ENCODE measurements at places on chromosomes 1 and 21.

GRCh38 chr1:164823486-164824279, 264.7 kb downstream of the PBX1 start:
- H3K27me3 ChIP-seq = no peaks in the 10 kb centered on the region
- no peak overlapping the region for H3K4me3 ChIP-seq

- no peaks in the 10 kb centered on the region for H3K4me1 ChIP-seq
- H3K36me3 ChIP-seq = no peaks in the 10 kb centered on the region
- no peak overlapping the region for H3K4me3 ChIP-seq
Measured at GRCh38 chr1:184260382-184260781, 126.4 kb upstream of the C1orf21 start.

- H3K27ac ChIP-seq = no peak overlapping the region
- DNase-seq = no peak
- no peak overlapping the region for H3K4me3 ChIP-seq
- no peaks in the 10 kb centered on the region for H3K27me3 ChIP-seq
Measured at GRCh38 chr21:27818847-27819246, 852.0 kb upstream of the ADAMTS5 start.

GRCh38 chr21:17711896-17712295, 99.2 kb upstream of the BTG3 start:
- no peak overlapping the region for H3K4me3 ChIP-seq
- peaks cover 10% of the 10 kb centered on the region for H3K4me1 ChIP-seq
- no peaks in the 10 kb centered on the region for H3K36me3 ChIP-seq
- DNase-seq = no peak
- no peak overlapping the region for H3K27ac ChIP-seq

GRCh38 chr1:58584082-58584895, 7.2 kb upstream of the TACSTD2 start:
- no peak for DNase-seq
- H3K27ac ChIP-seq = peak overlapping the region; percentile 51
- H3K27me3 ChIP-seq = no peaks in the 10 kb centered on the region
- H3K4me3 ChIP-seq = 0 out of 2 replicates have a peak overlapping the region, but pooled peaks have one; percentile 35
- no peaks in the 10 kb centered on the region for H3K36me3 ChIP-seq
- H3K4me1 ChIP-seq = peaks cover 21% of the 10 kb centered on the region

DNA sequence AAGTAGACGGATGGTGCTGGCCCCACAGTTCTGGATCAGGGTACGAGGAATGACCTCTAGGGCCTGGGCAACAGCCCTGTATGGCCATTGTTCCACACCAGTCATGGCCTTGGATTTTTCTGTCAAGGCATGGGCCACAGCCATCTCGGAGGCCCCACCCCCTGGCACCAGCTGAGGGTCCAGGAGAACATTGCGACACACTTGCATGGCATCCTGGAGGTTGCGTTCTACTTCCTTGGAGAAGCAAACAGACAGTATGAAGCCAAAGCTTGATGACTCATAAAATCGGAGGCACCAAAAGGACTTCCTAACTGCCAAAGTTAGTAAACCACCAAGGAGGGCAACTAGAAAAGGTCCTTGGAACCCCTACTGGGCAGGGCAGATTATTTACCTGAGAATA, 11.9 kb upstream of the VHLL start:
- no peaks in the 10 kb centered on the region for H3K4me1 ChIP-seq
- DNase-seq = no peak
- H3K36me3 ChIP-seq = peaks cover 18% of the 10 kb centered on the region
- H3K27me3 ChIP-seq = no peaks in the 10 kb centered on the region
- H3K27ac ChIP-seq = no peak overlapping the region
- no peak overlapping the region for H3K4me3 ChIP-seq

DNA sequence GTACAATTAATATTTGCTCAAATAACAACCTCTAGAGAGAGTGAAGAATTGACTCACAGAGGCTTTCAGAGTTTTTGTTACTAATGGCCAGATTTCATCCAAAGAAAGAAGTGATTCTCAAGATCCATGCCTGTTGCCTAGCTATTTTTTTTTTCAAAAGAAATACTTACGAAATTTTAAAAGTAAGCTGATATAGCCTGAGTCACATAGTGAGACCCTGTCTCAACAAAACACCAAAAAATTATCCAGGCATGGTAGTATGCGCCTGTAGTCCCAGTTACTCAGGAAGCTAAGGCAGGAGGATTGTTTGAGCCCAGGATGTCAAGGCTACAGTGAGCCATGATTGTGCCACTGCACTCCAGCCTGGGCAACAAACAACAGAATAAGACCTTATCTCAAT, 14.6 kb downstream of the PALMD start:
- H3K4me1 ChIP-seq = no peaks in the 10 kb centered on the region
- no peaks in the 10 kb centered on the region for H3K36me3 ChIP-seq
- no peak overlapping the region for H3K27ac ChIP-seq

DNA sequence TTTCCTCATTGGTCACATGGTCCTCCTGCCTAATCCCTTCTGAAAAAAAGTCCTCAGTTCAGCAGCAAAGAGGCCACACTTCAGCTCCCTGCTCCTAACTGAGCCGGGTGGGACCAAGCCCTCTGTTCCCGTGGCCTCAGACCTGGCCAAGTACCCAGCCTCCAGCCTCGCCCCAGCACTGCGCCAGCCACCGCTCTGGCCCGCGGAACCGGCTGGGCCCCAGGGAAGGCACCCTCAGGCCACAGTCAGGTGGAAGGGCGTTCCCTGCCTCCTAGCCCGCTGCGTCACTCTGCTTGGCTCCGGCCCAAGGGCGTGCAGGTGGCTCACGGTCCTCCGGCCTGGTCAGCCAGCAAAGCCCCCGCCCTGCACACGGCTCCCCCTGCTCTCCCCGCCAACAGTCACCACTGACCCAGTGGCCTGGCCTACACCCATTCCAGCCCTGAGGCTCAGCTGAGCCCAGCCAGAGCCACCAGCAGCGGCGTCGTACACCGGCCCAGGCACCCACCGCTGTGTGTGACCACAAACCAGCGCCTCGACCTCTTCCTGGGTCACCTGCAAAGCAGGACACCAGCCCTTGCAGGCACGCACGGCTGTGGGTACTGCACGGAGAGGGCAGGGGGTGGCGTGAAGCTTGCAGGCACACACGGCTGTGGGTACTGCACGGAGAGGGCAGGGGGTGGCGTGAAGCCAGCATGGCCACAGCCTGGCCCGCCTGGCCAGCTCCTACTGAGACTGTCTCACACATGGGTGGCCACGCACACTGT, 19.4 kb downstream of the NADK start:
- H3K4me1 ChIP-seq = no peaks in the 10 kb centered on the region
- no peaks in the 10 kb centered on the region for H3K27me3 ChIP-seq
- peaks cover 53% of the 10 kb centered on the region for H3K36me3 ChIP-seq
- DNase-seq = no peak
- H3K4me3 ChIP-seq = no peak overlapping the region

DNA sequence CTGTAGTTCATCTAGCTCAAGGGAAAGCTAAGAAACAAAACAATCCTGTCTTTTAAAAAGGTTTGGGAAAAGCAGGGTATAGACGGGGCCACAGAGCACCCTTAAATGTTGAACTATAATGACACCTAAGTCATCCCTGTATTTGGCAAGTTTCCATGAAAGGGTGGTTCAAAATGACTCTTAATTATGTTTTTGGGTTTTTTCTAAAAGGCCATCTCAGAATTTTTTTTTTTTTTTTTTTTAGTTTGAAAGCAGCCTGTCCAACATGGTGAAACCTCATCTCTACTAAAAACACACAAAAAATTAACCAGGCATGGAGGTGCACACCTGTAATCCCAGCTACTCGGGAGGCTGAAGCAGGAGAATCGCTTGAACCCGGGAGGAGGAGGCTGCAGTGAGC, 22.2 kb downstream of the TOMM20 start:
- H3K4me1 ChIP-seq = peaks cover 14% of the 10 kb centered on the region
- no peaks in the 10 kb centered on the region for H3K27me3 ChIP-seq
- H3K27ac ChIP-seq = no peak overlapping the region
- DNase-seq = no peak
- H3K36me3 ChIP-seq = peaks cover 20% of the 10 kb centered on the region
- no peak overlapping the region for H3K4me3 ChIP-seq

- no peak overlapping the region for H3K4me3 ChIP-seq
- no peak overlapping the region for H3K27ac ChIP-seq
- peaks cover 5% of the 10 kb centered on the region for H3K27me3 ChIP-seq
Measured at GRCh38 chr1:228376262-228376628, 30.4 kb downstream of the TRIM11 start.

DNA sequence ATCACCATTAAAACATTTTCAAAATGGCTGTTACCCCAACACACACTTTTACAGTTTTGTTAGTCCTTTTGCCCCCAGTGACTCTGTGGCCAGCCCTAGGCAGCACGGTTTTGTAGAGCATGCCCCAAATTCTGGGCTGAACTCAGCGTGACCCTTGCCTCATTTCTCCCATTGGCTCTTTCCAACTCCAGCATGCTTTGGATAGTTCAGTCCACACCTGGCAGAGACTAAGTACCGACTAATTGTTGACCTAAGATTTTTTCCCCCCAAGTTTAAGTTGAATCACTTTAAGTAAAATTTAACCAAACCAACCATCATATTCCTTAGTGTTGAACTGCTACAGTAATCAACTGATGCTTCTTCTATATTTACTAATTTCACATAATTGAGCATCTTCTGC, 62.4 kb upstream of the LRRC8B start:
- H3K27me3 ChIP-seq = no peaks in the 10 kb centered on the region
- no peak overlapping the region for H3K27ac ChIP-seq
- H3K36me3 ChIP-seq = no peaks in the 10 kb centered on the region

DNA sequence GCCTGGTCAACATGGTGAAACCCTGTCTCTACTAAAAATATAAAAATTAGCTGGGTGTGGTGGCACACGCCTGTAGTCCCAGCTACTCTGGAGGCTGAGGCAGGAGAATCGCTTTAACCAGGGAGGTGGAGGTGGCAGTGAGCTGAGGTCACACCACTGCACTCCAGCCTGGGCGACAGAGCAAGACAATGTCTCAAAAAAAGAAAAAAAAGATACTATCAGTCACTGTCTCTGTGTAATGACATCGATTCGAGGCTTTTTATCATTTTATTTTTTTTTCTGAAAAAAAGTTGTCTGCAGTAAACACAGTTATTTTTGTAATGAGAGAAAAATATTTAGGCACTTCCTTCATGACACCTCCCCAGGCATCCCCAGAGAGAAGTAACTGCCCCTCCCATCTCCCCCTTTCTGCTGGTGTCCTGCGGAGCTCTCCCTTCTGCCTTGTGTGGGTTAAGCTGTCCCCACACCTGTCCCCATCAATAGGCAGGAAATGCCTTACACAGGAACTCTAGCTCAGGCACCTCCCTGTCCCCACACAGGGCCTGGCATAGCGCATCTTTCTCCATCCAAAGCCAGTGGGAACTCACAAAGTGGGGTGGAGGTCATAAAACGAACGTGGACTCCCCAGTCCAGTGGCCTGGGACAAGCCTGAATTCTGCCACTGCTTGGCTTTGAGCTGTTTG, 132.0 kb downstream of the SYF2 start:
- no peak overlapping the region for H3K27ac ChIP-seq
- no peak overlapping the region for H3K4me3 ChIP-seq
- no peaks in the 10 kb centered on the region for H3K27me3 ChIP-seq
- no peak for DNase-seq

DNA sequence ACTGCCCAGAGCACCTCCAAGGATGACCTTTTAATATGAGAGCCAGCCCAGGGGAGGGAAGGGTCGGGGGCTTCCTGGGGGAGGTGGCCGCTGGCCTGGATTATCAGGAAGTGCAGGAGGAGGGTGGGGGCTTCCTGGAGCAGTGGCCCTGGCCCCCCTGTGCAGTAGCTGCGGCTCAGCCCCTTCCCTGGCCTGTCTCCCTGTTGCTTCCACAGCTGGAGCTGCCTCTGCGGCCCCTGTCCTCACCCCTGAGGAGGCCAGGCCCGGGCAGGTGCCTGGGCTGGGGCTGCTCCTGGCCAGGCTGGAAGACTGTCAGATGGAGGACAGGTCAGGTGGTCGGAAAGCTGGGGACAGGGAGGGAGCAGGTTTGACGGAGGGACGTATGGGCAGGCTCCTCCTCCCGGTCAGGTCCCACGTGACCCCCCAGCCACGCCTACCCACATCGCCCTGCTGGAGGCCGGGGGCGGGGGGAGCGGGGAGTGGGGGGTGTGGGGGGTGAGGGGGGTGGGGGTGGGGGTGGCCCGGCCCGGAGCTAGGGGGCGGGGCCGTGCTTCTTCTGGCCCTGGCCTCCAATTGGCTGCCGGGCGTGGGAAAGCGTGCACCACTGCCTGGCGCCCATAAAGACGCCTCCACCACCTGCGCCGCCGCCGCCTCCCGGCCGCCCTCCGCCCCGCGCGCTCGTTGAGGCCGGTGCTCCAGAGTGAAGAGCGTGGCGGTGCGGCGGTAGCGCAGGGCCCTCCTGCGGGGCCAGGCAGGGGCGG, 10.2 kb upstream of the TNFRSF14 start:
- H3K36me3 ChIP-seq = no peaks in the 10 kb centered on the region
- H3K27me3 ChIP-seq = no peaks in the 10 kb centered on the region
- peak; percentile 80 for DNase-seq
- H3K4me1 ChIP-seq = peaks cover 32% of the 10 kb centered on the region

DNA sequence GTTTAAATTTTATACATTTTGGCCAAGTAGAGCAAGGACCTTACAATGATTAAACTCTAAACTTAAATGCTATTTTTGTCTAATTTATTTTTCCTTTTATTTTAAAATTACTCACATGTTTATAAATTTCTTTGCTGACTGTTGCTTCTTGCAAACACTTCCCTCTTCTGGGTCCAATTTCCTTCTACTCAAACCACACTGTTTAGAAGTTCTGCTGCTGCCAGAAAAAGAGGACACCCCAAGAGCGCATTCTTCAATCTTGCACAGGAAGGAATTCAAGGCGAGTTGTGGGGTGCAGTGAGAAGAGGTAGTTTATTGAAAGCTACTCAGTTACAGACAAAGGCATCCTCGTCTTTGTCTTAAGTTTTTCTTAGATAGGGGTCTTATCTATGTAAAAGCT, 88.5 kb upstream of the NEK7 start:
- no peaks in the 10 kb centered on the region for H3K36me3 ChIP-seq
- H3K4me3 ChIP-seq = no peak overlapping the region
- DNase-seq = no peak

DNA sequence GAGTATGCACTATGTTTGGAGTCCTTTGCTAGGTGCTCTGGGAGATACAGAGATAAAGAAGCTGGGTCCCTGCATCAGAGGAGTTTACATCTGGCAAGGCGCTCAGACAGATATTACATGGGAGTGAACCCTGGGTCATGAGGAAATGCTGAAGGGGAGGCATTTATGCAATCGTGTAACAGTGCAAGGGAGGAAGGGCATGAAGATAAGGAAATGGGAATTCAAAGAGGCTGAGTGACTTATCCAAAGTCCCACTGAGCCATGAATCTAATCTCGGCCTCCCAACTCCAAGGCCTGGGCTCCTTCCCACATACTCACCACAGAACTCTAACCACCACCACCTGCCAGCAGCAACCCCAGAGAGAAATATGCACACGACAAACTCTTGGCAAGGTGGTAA, 51.6 kb downstream of the FAM163A start:
- H3K27me3 ChIP-seq = no peaks in the 10 kb centered on the region
- H3K4me3 ChIP-seq = no peak overlapping the region
- H3K36me3 ChIP-seq = no peaks in the 10 kb centered on the region
- no peaks in the 10 kb centered on the region for H3K4me1 ChIP-seq
- no peak overlapping the region for H3K27ac ChIP-seq
- DNase-seq = no peak

DNA sequence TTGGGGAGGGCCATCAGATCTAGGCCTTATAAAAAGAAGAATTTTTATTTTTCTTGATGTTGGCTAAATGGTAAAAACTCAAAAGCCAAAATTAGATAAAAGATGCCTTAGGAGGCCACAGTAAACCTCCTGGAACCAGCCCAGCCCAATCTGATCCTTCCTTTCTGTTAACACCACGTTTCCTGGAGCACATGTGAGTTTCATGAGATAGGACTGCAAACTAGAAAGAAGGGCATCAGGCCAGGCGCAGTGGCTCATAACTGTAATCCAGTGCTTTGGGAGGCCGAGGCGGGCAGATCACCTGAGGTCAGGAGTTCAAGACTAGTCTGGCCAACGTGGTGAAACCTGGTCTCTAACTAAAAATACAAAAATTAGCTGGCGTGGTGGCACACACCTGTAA, 6.7 kb downstream of the HSF2BP start:
- no peak overlapping the region for H3K4me3 ChIP-seq
- DNase-seq = no peak
- no peaks in the 10 kb centered on the region for H3K4me1 ChIP-seq
- H3K27me3 ChIP-seq = no peaks in the 10 kb centered on the region

Data from GM12878 (cell line).